ENCODE measurements at places on chromosomes 5 and 9.

DNA sequence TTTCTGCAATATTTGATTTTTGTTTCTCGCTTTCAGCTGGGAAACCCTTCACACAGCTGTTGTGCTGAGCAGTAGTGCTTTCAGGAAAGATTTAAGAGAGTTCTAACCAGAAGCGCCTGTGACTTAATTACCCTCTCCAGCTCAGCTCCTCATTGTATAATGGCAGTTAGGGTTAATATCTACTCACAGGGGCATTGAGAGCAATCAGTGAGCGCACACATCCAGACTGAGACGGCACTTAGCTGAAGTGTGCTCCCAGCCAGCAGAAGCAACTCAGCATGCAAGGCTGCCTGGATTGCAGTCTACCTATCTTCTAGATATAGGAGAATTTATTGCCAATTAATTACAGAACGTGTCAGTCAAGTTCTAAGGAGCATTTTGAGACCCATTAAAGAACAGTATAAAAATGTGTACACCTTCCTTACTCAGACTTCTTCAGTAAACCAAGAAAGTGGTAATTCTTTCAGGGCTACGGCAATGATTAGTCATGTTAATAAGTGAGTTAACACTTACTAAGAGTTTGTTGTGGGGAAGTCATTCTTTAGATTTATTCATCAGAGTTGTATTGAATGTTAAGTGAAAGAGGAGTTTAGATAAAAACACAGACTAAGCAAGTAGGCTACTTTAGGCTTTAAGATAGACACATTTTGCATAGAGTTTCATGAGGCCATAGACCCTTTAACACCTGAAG is 111.7 kb upstream of the PCAT7 start:
- DNase-seq: no peak

GRCh38 chr5:132414634-132415378 is 45.3 kb downstream of the SLC22A5 start:
- no peak for DNase-seq

- no peak for DNase-seq
Observed at GRCh38 chr5:1806974-1807373, 5.8 kb downstream of the NDUFS6 start.

GRCh38 chr9:106800701-106801270 is 62.2 kb upstream of the ZNF462 start:
- DNase-seq: no peak

DNA sequence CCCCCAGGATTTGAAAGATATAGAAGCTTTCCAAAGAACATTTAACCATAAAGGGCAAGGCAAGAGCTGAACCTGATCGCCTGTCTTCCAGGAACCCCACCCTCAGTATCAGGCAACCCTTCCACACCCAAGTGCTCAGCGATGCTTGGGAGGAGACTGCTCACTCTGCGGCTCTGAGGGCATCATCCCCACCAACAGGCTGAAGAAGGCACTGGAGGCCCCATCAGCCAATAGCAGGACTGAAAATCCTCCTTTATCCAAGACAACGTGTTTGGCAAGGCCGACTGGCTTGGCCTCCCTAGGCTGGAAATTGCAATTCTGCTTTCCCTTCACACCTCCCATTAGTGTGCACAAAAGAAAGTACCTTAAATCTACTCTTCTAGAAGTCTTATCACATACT is 1.4 kb upstream of the PPP2CA start:
- no peak for DNase-seq

DNA sequence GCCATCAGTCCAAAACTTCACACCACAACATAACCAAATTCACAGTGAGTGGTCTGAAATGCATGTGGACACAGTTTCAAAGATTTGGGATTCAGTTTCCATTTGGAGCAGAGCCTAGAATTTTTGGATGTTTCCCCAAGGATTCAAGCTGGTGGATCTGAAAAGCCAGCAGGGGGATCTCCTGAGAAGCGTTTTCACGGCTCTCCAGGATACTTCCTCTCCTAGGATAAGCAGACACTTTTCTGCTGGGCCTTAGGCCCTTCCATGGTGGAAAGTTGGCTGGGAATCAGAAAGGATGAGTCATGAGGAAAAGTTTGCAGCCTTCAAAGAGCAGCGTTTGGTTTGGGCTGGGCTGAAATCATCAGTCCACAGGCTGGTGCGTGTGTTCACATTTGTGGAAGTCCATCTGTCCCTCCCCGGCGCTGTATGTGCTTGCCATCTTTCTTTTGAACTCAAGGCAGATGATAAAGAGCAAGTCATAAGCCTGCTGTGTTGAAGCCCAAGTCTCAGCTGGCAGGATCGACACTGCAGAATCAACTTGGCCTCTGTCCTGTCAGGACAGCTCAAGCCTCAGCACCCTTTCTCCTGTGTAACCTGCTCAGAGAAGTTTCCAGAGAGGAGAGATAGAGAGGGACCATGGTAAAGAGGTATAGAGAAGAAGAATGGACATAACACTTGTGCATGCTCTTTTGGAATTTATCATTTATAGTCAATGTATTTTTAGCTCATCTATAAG is 152.6 kb upstream of the MSX2 start:
- DNase-seq: no peak

GRCh38 chr5:83474991-83475390 is 3.4 kb downstream of the VCAN start:
- no peak for DNase-seq
